ENCODE measurements at places on chromosomes 1 and 21.

DNA sequence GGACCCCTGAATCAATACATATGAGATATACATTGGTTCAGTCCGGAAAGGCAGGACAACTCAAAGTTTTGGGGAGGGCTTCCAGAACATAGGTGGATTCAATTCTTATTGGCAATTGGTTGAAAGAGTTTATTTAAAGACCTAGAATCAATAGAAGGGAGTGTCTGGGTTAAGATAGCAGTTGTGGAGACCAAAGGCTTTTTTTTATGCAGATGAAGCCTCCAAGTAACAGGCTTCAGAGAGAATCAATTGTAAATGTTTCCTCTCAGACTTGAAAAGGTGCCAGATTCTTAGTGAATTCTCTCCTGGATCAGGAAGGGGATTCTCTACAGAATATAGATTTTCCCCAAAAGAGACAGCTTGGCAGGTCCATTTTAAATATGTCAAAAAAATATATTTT, 27.0 kb upstream of the CD5L start:
- DNase-seq = no peak

DNA sequence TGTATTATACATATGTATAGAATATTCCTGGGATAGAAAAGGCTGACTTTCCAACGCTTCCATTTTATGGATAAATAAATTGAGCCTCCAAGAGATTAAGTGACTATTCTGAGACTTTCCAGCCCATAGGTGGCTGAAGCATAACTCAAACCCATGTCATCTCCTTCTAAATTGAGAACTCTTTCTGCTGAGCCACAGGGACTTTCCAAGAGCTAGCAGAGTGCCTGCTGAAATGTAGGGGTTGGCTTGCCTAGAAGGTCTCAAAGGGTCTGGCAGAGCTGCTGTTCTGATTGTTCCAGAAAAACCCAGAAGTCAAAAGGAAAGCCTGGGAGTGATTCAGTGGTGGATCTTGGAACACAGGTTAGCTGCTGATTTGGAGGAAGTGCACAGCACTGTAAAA, 146.4 kb upstream of the BEND5 start:
- DNase-seq = no peak

- DNase-seq = no peak
Observed at GRCh38 chr1:229621663-229622062, 4.3 kb downstream of the TAF5L start.

- no peak for DNase-seq
Observed at GRCh38 chr1:238628110-238628509, 737.4 kb upstream of the ZP4 start.

GRCh38 chr1:36092798-36093185, 4.1 kb downstream of the ADPRS start:
- DNase-seq = no peak

DNA sequence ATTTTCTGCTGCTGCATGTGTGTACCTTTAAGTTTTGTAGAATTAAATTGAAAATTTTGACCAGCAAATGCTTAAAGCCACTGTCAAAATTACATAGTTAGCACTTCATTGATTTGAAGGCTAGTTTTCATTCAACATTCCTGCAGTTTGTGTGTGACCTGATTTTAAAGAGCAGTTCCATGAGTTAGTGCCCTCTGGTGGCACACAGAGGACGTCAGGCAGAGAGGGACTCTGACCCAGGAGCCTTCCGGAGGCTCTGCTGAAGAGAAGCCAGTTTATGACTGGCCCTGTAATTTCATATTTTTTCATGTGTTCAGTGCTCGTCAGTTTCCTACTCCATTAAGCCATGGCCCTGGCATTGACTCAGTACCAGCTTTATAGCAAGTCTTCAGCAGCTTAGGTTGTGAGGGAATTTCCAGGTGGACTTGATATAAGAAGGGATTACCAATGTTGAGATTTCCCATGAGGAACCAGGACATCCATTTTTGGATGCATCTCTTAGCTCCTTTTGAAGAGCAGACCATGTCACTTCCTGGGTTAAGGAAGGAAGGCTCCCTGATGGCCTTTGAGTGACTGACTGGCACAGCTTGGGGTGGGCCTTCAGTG, 104.7 kb downstream of the CAMTA1 start:
- peak; percentile 75 for DNase-seq

DNA sequence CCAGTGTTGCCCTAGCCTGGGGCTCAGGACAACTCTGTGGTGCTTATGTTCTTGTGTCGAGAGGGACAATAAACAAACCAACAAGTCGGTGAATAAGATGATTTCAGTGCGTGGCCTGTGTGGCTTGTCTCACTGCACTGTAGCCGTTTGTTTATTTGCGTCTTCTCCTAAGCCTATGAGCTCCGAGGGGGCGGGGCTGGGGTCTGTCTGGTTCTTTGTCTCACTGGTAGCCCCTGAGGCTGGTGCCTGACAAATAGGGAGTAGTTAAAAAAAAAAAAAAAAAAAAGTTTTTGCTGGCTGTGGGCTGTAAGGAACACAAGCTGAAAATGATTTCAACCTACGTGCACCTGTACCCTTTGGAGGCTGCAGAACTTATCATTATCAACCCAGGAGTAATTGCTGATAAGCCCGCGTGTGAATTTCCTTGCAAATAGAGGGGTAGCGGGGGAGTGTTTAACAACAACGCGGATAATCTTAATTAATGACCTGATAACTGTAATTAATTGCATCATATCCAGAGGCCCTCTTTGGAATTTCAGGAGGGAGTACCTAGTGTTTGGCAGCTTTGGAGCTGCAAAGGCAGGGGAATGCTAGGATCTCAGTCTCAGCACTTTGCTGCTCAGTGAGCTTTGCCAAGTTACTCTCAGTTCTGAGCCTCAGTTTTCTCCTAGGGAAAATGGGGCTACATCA, 925 bp upstream of the ARHGEF10L start:
- peak; percentile 98 for DNase-seq

GRCh38 chr1:116501125-116501869, 69.5 kb downstream of the CD58 start:
- DNase-seq = peak; percentile 22

DNA sequence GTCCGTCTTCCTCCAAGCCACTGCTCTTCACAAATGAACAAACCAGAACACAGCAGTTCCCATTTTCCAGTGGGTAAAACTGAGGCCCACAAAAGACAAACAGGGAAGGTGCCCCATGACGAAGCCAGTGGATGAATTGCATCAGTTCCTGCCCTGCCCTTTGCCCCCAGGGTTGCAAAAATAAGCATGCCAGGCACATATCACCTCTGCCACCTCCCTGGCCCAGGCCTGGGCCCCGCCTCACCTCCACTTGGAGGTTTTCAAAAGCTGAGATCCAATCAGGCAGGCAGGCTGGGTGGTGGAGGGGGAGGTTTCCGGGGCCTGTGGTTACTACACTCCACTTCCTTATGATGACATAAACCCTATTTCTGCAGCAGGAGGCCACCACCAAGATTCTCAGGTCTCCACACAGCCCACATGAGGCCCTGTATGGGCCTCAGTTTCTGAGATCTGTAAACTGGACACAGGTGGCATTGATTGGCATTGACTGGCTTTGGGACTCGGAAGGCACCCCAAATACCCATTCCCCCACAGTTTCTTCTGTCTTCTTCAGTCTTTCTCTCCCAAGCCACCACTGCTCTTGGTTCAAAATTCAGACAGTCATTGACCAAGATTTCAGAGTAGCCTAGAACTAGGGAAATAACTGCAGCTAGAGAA, 4.1 kb downstream of the KIF21B start:
- DNase-seq = no peak

- peak; percentile 88 for DNase-seq
Observed at GRCh38 chr1:108561689-108562326, 1.9 kb downstream of the EEIG2 start.

- peak; percentile 61 for DNase-seq
Observed at GRCh38 chr1:58430421-58431275, 115.9 kb downstream of the OMA1 start.
